ENCODE measurements at places on chromosomes 11 and 22.

GRCh38 chr11:2315395-2316168 lies 13.8 kb downstream of the TSPAN32 start:
- no peak for DNase-seq

DNA sequence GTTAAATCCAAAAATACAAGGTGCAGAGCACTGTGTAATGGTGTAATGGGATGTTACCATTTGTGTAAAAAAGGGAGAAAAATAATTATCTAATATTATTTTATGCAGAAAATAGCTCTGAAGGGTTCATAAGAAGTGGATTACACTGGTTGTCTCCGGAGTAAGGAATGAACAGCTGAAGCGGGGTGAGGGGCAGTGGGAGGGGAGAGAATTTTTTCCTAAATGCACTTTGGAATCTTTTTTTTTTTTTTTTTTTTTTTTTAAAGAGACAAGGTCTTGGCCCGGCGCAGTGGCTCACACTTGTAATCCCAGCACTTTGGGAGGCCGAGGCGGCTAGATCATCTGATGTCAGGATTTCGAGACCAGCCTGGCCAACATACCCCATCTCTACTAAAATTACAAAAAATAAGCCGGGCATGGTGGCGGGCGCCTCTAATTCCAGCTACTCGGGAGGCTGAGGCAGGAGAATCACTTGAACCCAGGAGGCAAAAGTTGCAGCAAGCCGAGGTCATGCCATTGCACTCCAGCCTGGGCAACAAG lies 6.8 kb upstream of the POLR3H start:
- DNase-seq, result no peak

- no peak for DNase-seq
Measured at GRCh38 chr22:42696331-42696967, 24.2 kb downstream of the A4GALT start.

- no peak for DNase-seq
Measured at GRCh38 chr22:26923531-26923930, 266.1 kb downstream of the MIAT start.

DNA sequence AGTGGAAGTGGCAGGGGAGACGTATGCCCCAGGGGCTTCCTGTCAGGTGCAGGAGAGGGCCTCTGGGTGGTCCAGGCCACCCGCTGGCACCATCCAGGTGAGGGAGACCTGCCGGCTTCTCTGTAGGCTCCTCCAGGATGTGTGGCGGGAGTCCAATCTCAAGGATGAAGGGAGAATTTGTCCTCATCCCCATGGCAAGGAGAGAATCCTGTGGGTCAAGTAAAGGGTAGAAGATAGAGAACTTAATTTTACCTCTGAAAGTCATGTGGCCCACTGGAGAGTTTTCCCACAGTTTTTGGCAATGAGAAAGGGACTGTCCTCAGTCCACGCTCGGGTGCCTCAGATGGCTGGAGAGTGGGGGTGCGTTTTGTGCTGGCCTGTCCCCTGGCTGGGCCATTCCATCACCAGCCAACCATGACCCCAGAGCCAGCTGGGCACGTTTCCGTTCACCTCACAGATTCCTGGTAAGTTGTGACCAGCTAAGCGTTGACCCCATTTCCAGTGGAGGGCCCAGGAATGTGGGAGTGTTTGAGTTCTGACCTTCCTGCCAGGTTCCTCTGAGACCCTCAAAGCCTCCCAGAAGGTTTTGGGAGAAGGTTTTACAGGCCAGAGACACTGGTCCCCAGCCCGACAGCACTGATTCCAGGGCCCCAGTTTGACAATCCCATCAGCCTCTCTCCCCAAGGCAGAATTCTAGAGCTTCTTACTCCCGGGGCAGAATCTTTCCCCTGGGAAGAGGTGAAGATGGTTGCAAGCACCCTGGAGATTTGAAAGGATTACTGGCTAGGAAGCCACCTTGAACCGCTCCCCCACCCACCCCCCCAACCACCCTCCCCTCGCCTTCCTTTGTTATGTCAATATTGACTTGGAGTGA lies 2.6 kb downstream of the OVOL1 start:
- DNase-seq, result no peak

DNA sequence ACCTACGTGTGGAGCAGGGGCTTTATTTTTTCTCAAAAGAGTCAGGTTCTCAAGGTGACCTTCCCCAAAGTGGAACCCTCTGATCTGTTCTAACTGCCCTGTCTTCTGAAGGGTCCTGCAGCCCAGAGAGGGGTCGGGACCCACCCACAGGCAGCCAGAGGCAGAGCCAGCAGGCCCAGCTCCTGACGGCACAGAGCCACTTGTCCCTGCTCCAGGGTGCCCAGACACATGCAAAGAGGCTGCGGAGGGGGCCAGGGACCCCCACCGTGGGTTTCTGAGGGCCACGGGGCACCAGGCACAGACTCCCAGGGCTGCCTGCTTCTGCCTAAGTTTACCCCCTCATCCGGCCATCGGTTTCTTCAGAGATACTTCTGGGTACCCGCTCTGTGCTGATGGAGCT lies 37.1 kb downstream of the FLRT1 start:
- no peak for DNase-seq

DNA sequence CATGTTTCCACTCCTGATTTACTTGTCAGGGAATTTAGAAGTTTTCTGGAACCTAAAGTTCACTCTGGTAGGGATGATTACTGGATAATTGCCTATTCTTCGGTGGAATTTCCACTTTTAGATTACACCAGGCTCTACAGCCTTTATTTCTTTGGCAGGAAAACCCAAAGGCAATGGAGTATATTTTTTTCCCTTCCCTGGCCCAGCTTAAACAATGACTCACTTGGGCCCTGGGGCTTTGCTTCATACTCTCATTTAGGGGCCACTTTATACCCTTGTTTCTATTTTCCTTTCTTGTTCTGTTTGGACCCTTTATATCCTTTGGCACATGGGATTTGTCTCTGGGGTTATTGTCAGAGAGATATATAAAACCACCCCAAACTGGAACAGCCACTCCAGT lies 114.7 kb downstream of the CSTPP1 start:
- DNase-seq, result no peak

DNA sequence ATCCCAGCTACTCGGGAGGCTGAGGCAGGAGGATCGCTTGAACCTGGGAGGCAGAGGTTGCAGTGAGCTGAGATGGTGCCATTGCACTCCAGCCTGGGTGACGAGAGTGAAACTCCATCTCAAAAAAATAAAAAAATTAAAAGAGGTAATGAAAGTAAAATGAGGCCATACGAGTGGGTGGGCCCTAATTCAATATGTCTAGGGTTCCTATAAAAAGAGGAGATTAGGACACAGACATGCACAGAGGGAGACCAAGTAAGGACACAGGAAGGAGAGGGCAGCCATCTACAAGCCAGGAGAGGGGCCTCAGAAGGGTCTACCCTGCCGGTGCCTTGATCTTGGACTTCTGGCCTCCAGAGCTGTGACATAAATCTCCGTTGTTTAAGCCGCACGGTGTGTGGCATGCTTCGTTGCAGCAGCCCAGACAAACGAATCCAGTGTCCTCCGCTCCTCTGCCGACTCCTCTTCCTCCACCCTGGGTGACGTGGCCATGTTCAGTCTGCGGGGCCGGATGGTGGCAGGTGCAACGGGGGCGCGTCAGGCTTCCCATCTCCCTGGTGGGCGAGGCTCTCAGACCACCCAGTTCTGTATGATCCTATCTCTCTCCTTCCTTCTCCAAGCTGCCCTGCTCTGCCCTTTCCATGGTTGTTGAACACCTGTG lies 51.6 kb upstream of the PARVG start:
- DNase-seq, result no peak

- DNase-seq, result no peak
Measured at GRCh38 chr22:44600207-44600785, 101.7 kb upstream of the PRR5 start.

- DNase-seq, result no peak
Measured at GRCh38 chr11:73366265-73366610, 10.0 kb upstream of the RELT start.

DNA sequence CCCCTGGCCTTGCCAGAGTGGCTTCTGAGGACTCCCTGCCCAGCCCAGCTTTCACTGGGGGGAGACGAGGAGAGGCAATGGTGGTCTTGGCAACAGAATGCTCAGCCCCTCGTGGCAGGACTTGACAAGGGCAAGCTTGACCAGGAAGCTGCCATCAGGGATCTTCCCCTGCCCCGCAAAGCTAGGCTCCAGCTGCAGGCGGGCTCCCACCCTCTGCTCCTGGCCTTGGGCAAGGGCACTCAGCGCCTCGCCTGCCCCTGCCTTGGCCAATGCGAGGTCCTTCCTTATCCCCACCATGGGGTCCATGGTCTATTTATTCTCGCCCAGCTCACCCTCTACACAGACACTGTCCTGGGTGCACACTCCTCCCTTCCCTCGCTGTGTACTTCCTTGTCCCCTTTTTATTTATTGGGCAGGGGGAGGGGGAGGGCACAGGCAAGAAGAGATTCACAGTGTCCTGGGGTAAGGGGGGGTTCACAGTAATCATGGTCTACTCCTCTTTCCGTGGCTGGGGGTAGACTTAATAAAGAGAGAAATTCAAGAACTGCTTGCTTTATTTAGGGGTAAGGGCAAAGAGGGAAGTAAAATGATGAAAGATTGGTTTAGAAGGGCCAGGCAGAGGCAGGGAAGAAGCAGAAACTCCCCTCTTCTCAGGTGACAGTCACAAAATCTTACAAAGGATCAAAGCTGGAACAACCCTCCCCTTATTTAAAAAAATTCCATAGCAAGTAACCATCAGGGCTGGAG lies 1.6 kb downstream of the GPHA2 start:
- no peak for DNase-seq

DNA sequence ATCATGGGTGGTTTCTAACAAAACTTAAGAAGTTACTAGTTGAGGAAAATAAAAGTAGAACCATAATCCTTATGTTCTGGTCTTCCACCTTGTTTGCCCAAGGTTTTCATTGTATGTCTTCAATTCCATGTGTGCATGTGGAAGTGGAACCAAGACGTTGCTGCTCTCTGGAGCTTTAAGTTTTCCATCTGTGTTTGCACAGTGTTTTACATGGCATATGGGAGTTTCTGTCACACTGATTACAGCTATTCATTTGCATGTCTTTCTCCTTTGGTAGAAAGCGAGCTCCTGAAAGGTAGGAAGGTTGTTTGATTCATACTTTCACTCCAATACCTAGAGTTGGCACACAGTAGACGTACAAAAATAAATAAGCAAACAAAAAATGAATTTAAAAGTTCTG lies 112.6 kb upstream of the LUZP2 start:
- DNase-seq, result no peak
